NT2/D1 (cell line): ENCODE measurements at places on chromosomes 13 and 19.

- no peak for DNase-seq
These were observed 99.7 kb downstream of the PCDH9 start for GRCh38 chr13:67130444-67130843.

GRCh38 chr13:98458431-98458830 lies 118.5 kb downstream of the STK24 start:
- DNase-seq, result no peak

DNA sequence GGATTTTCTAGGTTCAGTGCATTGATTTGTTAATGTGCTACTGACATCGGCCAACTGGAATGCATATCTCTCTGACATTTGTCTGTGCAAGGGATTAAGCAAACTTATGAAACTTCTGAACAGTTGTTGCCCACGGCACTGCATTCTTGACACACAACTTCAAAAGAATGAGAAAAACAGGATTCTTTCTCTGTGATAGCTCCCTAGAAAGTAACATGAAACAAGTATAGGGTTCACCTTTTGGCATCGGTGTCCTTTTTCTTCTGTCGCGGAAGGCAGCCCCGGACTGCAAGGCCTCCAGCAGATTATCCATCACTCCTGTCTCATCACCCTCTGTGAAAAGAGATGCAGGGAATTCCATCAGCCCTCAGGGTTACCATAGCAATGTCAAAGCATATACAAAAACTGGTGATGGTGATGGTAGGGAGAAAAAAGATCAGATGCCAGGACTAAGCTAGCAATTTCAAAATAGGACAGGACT lies 389.2 kb downstream of the DIAPH3 start:
- DNase-seq, result no peak

GRCh38 chr13:100584896-100585295 lies 3.7 kb downstream of the GGACT start:
- DNase-seq, result no peak

GRCh38 chr19:934865-935479 lies 9.1 kb downstream of the ARID3A start:
- no peak for DNase-seq
